ENCODE measurements at places on chromosomes 7 and 10. TPM values are rescaled to one million over a fixed set of nuclear protein-coding genes. Genes with fewer than 3 reads are reported as not detected.

Gene SPDYE1
- not detected for total RNA-seq

Gene TMEM236
- 0.21 TPM for total RNA-seq

Gene ITIH5
- 14.4 TPM for total RNA-seq

Gene BTBD16
- not detected for total RNA-seq

Gene SPOCK2
- total RNA-seq, result 12.1 TPM

Gene CYP3A4
- not detected for total RNA-seq

Gene CFAP70
- total RNA-seq, result 12.5 TPM

Gene LIPK
- total RNA-seq, result not detected

Gene ITPRID1
- total RNA-seq, result not detected

Gene COL26A1
- not detected for total RNA-seq

Gene UPP1
- total RNA-seq, result 14.6 TPM

Gene CCDC172
- not detected for total RNA-seq

Gene MRC1
- total RNA-seq, result 26.0 TPM

Gene RARRES2
- total RNA-seq, result 55.3 TPM

Gene PNLIPRP1
- not detected for total RNA-seq

Gene ZNF727
- 13.4 TPM for total RNA-seq

Gene OGA
- 171 TPM for total RNA-seq

Gene BCAP29
- 220 TPM for total RNA-seq

Gene SPDYE5
- total RNA-seq, result not detected

Gene SPDYE9
- not detected for total RNA-seq

Gene NXPH1
- not detected for total RNA-seq

Gene OR13A1
- not detected for total RNA-seq

Gene ZNF365
- 0.63 TPM for total RNA-seq

Data from thyroid gland (tissue), 4 donors.